ENCODE measurements at places on chromosomes 13 and 19. TPM values are rescaled to one million over a fixed set of nuclear protein-coding genes. Genes with fewer than 3 reads are reported as not detected.
A peak's percentile ranks its signal among the peaks of the same experiment; 100 is the strongest.

GRCh38 chr19:55179606-55180484 is at the start of gene SYT5:
Gene SYT5 (minus strand): TSS chr19:55180289. CDS start chr19:55179041, 1,248 bp downstream.
- DNase-seq, result peak; percentile 46

DNA sequence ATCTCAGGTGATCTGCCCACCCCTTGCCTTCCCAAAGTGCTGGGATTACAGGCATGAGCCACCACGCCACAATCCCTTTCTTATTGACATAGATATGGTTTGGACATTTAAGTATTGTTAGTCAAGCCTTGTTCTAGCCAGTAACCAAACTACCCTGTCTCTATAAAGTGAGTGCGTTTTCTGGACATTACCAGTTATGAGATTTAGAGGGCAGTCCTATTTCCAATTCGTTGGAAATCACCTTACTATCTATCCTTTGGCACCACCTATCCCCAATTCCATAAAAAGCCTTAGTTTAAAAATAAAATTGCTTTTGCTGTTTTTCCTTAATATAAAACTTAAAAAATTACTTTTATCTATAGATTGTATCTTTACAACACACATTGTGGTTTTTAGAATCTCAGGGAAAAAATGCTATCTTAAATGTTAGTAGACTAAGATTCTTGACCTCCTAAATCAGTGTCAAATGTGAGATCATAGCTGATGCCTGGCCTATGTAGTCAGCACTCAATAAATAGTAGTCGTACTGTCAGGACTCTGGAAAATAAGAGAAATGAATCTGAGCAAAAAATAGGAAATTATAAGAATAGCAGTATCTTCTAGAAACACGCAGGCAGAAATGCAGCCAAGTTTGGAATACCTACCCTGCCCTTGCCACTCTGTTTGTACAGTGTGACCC is 57.0 kb downstream of the NUFIP1 start:
- DNase-seq, result no peak

GRCh38 chr13:46401432-46401831 is 14.4 kb upstream of the RUBCNL start:
- DNase-seq, result no peak

DNA sequence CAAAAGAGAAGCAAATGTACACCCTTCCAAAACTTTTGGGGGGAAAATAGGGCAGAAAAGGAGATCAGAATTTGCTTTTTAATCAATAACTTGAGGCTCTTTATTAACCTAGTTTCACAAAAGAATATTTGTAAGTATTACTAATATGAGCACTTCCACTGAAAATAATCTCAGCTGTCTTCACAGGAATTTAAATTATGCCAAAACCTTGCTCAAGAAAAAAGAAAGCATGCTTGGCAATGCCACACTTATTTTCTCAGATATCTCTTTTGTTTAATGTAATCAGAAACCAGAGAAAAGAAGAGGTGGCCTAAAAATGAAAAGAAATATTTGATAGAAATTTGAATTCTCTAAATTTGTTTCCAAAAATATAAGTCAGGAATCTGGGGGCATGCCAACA is 234.9 kb upstream of the GPC6 start:
- no peak for DNase-seq

GRCh38 chr19:43460362-43461016 is 4.9 kb downstream of the LYPD3 start:
- DNase-seq, result no peak

- no peak for DNase-seq
Observed at GRCh38 chr13:101139081-101139480, 277.2 kb downstream of the NALCN start.

GRCh38 chr19:15280048-15280725 is 47.9 kb upstream of the EPHX3 start:
- DNase-seq, result no peak

DNA sequence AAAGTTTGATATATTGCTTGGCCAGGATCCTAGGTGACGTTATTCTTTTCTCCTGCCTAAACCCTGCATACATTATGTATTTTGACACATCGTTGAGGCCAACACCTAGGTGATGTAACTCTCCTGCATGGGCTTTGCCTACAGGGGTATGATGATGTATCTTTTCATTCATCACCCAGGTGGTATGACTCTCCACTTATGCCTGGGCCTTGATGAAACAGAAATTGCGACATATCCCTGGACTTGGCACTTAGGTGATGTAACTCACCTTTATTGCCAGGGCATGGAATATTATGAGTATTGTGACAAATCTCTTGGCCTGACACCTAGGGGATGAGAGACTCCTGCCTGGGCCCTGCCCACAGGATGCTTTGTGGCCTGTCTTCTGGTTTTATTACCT is 18.5 kb upstream of the ZNF681 start:
- no peak for DNase-seq

DNA sequence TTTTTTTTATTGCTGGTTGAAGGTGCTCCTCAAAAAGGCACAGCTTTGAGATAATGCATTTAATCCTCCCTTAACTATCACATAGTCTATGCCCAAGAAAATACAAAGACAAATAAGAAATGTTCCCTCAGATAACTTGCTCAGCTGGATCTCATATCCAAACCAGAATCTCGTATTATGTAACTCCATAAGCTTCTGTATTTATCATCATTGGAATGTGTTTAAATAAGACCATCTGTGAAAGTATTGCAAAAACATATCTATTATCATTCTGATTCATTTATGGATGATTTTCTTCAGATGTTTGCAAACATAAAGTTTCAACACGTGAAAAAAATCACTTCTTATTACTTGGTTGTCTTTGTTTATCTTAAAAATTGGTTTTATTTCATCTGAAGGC is 190.9 kb downstream of the IRS2 start:
- DNase-seq, result no peak

- DNase-seq, result no peak
Observed at GRCh38 chr13:23919006-23919405, 21.7 kb upstream of the C1QTNF9B start.

- peak; percentile 49 for DNase-seq
Observed at GRCh38 chr13:48443442-48444208, 30.7 kb upstream of the LPAR6 start.

GRCh38 chr19:35119091-35119490 is 3.5 kb downstream of the FXYD3 start:
- DNase-seq, result no peak

DNA sequence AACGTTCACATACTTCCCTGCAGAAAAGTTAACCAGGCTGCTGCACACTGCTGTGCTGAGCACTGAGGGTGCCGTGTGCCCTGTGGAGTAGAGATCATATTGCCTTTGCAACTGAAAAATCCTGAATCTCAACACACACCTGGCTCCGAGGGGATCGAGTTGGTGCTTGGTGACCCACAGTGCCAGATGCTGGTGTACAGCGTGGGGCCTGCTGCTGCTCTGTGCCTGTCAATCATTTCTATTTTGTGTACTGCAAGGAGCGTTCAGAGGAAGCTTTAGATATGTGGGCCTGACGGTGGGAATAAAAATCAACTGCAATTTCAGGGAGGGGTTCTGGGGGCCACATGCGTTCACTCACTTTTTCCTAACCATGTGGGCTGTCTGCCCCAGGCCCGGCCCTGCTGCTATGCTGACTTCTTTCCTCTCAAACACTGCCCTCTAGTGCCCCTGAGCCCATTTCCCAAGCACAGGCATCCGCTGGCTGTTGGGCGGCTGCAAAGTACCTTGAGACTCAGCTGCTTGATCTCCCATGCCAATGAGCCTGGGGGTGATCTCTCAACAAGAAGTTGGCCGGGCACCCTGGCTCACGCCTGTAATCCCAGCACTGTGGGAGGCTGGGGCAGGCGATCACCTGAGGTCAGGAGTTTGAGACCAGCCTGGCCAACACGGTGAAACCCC is 9.7 kb upstream of the LENG8 start:
- DNase-seq, result peak; percentile 37

GRCh38 chr13:113558461-113558860 is 26.1 kb upstream of the TFDP1 start:
- no peak for DNase-seq

DNA sequence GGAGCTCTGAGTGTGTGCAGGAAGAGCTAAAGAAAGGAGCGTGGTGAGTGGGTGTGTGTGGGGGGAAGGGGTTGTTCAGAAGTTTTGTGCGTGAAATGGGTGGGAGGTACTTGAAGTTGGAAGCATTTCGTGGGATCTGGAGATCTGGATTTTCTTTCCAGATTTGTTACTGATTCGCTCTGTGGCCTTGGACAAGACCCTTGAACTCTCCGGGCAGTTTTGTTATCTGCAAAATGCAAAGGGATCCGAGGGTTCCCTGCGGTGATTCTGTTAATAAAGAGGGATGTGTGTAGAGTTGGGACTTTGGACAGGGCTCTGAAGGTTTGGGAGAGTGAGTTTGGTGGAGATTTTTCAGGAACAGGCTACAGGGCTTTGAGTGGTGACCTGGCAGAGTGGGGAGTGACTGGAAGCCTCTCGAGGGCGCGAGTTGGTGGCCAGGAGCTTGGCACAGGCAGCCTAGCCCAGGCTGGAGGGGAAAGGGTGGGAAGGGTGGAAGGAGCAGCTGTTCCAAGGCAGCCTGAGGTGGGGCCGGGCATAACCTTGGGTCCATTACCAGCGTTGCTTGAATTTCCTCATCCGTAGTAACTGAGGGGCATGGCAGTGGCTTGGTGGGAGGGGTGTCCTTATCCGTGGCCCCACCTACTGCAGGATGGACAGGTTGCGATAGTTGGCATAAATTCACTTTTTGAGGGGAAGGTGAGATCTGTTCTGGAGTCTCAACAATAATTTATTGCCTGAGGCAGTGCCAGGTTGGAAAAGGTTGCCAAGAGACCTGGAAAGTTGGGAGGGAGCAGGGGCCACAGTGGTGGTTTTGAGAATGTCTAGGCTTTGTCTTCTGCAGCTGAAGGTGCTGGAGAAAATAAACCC is 2.1 kb downstream of the ACTN4 start:
- DNase-seq, result no peak

- DNase-seq, result no peak
Observed at GRCh38 chr13:51519771-51520216, 64.5 kb upstream of the WDFY2 start.

- no peak for DNase-seq
Observed at GRCh38 chr19:27657271-27658051, 1555.5 kb downstream of the UQCRFS1 start.

DNA sequence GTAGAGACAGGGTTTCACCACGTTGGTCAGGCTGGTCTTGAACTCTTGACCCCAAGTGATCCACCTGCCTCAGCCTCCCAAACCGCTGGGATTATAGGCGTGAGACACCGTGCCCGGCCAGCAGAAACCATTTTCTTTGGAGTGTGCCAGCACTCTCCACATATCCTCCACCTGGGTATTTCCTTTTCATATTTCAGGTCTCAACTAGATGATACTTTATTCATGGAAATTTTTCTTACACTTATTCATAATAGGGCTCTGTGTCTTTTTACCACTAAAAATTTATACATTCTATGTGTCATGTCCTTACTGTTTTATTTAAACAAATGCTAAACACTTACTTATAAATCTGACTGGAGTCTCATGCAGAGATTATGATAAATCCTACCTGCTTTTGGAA is 305.9 kb downstream of the PCDH20 start:
- DNase-seq, result no peak

- peak; percentile 98 for DNase-seq
Observed at GRCh38 chr19:7535047-7535997, at the start of gene PNPLA6. Gene PNPLA6 (plus strand): TSS chr19:7535717. CDS start chr19:7535789, 72 bp downstream.

- no peak for DNase-seq
Observed at GRCh38 chr13:56347014-56347413, 793.7 kb upstream of the PRR20A start.

DNA sequence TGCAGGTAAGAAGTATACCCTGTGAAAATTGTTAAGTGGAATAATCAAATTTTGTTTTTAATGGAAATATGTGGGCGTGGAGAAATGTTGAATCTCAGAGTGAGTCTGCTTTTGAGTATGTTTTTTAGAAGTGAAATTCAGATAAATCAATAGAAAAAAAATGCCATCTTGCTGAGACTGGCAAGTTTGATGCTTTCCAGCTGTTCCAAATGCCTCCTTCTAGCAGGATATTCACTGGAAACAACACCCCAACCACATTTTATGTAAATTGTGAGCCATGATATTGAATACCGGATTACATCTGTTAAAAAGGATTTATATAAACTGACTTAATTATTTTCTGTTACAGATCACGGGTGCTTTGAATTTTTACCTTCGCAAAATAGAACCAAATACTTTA is 115.4 kb downstream of the ITGBL1 start:
- DNase-seq, result no peak

DNA sequence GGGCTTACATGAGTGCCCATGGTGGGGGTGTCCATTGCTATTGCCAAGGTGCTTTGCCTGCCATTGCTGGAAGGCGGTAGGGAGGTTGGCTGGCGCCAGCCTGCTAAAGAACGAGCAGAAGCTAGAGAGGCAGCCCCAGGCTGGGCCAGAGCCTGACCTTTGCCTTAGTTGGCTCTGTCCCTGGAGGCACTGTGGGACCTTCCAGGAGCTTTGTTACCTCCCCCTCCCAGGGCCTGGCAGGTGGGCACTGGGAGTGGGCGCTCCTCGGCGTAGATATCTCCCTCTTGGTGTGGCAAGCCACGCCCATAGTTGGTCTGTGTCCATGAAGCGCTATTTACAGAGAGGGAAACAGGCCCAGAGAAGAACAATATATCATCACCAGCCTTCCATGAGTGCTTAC is 2.3 kb upstream of the SLC25A42 start:
- no peak for DNase-seq

DNA sequence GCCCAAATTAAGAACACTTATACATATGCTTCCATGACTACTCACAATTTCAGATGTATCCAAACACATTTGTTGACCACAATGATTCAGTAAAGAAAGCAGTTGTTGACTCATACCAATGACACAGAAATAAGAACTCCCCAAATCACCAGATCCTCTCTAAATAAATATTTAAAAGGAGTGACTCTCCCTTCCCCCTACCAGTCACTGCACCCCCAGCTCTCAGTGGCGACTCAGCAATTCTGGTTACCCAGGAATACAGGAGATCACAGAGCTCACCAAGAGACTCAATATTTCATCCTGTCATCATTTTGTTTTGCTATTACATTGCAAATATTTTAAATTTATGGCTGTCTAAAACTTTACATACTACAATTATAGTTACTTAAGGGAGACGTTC is 131.5 kb downstream of the RGCC start:
- DNase-seq, result no peak

The KLK11 gene
- not detected for total RNA-seq

The RASGRP4 gene
- total RNA-seq, result not detected

The HSH2D gene
- not detected for total RNA-seq

The FSD1 gene
- total RNA-seq, result 2.2 TPM

The THSD1 gene
- total RNA-seq, result 77.2 TPM

The DCT gene
- total RNA-seq, result not detected

The ZGLP1 gene
- 0.22 TPM for total RNA-seq

The PLPPR3 gene
- total RNA-seq, result under 0.01 TPM

The APBA3 gene
- 20.6 TPM for total RNA-seq

Measured in lung microvascular endothelial cell (primary cell).